ENCODE measurements at places on chromosomes 13 and 19.
A peak's percentile ranks its signal among the peaks of the same experiment; 100 is the strongest.

- no peak for DNase-seq
These were observed 63.4 kb downstream of the KDM4B start for GRCh38 chr19:5032101-5032967.

GRCh38 chr19:50952910-50953309 is at the start of gene KLK5:
Gene KLK5 (minus strand): TSS chr19:50953038. CDS start chr19:50952657, 381 bp downstream.
- DNase-seq, result no peak

DNA sequence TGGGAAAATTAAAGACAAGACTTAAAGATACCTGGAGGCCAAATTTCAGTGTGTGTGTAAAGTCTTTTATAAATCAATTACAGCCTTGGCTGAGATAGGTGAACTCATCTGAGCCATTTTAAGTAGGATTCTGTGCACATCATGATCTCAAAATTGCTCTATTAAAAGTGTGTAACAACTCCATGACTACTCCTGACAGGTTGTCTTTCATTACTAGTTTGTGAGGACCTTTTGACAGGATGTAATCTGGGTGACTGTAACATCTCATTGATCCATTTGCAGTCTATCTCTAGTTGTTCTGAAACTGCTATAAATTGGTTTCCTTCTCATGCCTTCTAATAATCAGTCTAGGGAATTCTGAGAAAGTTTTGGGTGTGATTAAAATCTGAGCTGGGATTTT is 753.3 kb downstream of the SLITRK5 start:
- no peak for DNase-seq

GRCh38 chr19:2604747-2605329 is 97.7 kb downstream of the GNG7 start:
- DNase-seq, result no peak

- no peak for DNase-seq
These were observed 6.0 kb upstream of the CYP4F12 start for GRCh38 chr19:15666883-15667282.

DNA sequence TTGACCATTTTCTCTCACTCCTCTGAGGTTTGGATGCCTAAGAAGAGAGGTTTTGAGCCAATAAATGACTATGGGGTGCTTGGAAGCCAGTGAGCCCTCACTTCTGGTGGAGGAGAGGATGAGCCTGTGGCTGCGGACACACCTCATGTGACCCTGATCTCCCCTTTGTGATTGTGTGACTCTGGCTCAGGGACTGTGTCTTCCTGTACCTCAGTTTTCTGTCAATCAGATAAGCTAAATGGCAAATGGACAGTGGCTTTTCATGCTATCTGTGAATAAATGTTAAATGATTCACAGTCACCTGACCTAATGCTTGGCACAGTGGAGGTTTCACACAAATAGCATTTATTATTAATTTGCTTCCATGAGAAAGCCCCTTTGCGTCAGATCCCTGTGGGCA is 2.7 kb downstream of the PSG8 start:
- no peak for DNase-seq

- no peak for DNase-seq
These were observed 71.9 kb downstream of the DCLK1 start for GRCh38 chr13:36059321-36059720.

- DNase-seq, result no peak
These were observed 436.7 kb downstream of the EFNB2 start for GRCh38 chr13:106098778-106099177.

DNA sequence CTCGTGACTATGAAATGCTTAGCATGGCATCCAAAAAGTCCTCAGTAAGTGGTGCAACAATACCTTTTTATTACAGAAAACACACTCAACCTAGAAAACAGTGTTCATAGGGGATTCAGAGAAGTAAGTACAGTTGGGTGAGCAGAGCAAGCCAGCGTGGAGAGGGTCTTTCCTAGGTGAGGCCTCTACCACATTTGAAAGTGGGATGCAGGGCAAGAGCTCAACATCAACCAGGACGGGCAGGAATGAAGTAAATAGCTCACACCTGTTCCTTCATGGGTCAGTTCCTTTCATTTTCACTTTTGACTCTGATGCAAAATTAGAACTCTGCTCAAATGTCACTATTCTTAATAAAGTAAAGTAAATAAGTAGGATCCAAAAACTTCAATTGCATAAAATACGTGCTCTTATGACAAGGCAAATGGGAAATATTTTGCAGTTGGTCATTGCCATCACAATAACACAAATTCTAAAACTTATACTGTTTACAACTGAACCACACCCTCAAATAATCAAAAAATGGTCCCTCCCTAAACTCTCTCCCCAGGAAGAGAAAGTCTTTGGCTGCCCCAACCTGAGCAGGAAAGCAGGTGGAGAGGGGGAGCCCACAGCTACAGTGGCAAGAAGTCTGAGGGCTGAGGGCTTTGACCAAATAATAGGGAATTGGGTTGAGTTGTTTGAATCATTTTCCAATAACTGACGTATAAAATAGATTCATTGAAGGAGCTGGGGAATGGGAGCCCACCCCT is 20.2 kb downstream of the CHAMP1 start:
- DNase-seq, result no peak

DNA sequence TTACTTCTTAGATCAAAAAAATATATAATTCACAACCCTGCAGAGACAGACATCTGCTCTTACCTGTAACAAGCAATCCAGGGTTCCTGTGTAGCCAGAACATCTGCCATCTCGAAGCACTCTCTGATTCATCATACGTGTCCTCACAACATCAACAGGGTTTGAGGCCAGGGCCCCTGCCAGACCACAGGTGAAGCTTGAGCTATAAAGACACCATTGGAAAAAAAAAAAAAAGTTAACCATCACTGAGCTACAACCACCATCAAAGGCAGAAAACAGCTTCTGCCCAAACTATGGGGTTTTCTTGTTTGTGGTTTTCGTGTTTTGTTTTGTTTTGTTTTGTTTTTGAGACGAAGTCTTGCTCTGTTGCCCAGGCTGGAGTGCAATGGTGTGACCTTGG is 19.3 kb downstream of the SLC25A30 start:
- DNase-seq, result peak; percentile 66

DNA sequence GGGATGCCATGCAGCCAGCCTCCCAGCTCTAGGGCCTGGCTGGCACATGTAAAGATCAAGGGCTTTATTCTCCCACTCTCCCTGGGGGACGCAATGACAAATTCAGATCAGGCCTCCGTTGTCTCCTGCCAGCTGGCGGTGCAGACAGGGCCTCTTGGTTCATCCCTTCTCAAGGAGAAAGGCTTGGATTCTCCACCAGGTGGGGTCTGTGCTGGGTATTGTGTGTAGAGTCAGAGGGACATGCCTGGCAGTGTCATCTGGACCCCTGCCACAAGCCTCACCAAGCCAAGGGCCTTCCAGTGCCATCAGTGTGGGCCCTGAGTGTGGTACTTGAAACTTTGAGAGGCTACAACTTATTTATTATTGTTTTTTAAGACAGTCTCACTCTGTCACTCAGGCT is 8.4 kb upstream of the PTPRS start:
- no peak for DNase-seq

DNA sequence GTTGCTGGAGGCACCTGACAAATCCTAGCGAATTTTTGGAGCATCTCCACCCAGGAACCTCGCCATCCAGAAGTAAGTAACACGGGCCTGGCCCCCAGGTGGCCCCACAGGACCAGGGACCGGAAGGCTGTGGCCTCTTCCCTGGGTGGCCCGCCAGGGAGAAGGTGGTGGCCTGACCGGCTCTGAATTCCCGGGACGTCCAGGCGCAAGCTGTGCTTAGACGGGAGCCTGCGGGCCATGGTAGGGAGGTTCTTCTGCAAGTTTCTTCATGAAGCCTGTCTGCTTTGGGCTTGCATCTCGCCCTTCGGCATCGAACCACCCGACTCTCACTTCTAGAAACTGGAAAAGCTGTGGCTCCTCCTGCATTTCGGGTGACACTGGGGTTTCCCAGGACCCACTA is 47.4 kb downstream of the KDM4B start:
- DNase-seq, result no peak

- no peak for DNase-seq
These were observed 154.7 kb upstream of the ZNF536 start for GRCh38 chr19:30217461-30217860.

DNA sequence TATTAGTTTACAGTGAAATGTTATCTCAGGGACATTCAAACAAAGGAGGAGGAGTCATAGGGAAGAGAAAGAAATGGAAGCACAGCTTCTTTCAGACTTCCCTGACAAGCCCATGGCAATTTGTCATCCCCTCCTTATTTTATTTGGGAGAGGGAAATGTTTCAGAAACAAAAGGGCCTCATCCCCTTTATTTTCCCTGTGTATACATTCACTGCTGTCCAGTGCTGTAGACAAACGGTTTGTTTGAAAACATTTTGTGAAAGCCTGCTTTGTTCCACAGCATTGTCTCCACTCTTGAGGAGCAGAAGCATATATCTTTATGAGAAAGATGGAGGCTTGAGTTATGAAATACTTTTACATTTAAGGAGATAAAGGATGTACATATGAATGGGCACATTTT is 12.3 kb downstream of the ZNF460 start:
- no peak for DNase-seq

DNA sequence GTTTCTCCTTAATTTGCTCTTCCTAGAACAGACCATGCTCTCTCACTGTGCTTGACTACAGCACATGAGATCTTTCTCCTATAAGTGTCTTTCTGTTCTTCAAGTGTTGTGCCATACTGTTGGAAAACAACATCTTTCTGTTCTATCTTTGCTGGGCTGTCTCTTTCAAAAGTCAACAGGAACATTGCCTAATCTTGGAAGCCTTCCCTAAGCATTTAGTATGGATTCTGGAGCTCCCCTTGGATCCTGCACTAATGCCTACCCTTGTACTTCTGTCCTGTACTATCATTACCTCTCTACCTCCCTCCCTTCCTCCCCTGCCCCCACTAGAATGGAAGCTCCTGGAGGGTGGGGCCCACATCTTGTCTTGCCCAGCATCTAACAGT is 26.8 kb downstream of the STARD13 start:
- no peak for DNase-seq

DNA sequence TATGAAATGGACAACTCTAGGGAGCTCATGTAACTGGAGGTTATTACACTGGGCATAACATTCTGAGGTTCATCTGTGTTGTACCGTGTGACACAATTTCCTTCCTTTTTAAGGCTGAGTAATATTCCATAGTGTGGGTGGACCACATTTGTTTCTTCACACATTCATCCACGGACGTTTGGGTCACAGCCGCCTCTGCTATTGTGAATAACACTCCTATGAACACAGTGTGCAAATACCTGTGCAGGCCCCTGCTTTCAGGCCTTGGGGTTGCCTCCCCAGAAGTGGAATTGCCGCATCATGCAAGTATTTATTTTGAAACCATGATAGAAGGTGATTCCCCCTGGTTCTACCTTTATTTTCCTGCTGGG is 63.4 kb upstream of the MCF2L start:
- no peak for DNase-seq

- DNase-seq, result no peak
These were observed 35.3 kb upstream of the MYO16 start for GRCh38 chr13:108594153-108594552.

DNA sequence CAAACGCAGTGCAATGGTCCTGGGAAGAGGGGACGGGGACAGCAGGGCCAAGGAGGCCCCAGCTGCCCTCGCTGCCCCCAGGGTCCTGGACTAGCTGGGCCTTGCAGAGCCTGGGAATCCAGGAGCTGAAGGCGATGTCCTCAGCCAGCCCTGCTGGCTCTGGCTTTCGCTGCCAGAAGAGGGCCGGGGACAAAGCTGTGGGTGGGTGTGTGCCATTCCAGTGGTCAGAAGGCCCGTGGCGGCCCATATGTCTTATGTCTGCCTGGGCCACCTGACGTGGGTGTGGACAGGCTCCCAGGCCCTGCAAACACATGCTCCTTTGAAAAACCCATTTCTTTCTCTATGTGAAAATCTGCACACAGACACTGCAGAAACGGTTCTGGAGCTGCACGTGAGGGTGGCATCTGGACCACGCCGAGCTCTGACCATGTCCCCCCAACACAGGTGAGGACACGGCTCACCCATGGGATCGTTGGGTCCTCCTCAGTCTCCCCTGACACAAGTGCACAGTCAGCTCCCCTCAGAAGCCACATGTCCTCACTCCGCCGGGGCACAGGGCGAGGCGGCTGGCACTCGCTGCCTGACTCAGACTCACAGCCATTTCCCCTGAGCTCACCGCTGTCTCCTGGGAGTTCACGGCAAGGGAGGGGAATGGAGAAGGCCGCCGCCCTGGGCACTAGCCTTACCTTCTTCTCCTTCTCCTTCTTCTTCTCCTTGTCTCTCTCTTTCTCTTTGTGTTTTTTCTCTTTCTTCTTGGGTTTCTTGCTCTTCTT is 16.9 kb downstream of the IZUMO4 start:
- DNase-seq, result no peak

DNA sequence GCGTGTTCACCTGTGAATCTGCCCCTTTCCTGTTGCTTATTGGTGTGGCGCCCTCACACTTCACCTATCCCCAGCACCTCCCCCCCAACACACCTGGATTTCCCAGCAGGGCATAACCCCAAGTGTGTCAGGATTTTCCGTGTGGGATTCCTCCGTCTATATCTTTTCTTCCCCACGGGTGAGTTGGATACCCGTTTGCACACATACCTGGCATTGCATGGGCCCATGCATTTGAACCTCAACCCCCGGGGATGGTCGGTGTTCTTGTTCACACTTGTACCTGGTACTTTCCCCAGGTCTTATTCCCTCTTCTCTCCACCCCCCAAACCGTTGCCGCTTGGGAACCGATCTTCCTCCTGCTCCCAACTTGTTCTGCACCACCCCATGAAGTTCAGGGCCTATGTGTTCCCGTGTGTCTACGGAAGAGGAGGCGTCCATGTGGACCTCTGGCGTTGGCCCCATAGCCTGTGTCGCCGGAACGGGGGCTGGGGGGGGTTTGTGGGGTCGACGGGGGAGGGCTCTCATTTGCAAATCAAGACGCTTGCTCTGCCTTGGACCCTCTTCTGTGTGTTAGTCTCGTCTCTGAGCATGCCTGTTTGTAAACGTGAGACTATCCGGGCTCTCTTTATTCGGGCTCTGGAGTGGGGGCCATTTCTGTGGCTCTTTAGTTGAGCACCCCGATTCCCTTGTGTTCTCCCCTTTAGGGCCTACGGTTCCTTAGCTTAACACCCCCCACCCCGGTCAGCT is 1.7 kb downstream of the PRR12 start:
- DNase-seq, result no peak

- peak; percentile 85 for DNase-seq
These were observed 2.7 kb upstream of the GNA15 start for GRCh38 chr19:3132971-3133792.

- DNase-seq, result no peak
These were observed 11.2 kb upstream of the F2RL3 start for GRCh38 chr19:16877581-16877980.

- DNase-seq, result peak; percentile 26
These were observed 117.4 kb downstream of the ESD start for GRCh38 chr13:46679369-46680120.

GRCh38 chr13:44004878-44005277 is 125.2 kb downstream of the LACC1 start:
- DNase-seq, result no peak

GRCh38 chr13:33172911-33173310 is 112.6 kb downstream of the STARD13 start:
- no peak for DNase-seq

- peak; percentile 11 for DNase-seq
These were observed at the start of gene TBCB for GRCh38 chr19:36115453-36116343. Gene TBCB (plus strand): TSS chr19:36115468. CDS start chr19:36115561, 93 bp downstream.

DNA sequence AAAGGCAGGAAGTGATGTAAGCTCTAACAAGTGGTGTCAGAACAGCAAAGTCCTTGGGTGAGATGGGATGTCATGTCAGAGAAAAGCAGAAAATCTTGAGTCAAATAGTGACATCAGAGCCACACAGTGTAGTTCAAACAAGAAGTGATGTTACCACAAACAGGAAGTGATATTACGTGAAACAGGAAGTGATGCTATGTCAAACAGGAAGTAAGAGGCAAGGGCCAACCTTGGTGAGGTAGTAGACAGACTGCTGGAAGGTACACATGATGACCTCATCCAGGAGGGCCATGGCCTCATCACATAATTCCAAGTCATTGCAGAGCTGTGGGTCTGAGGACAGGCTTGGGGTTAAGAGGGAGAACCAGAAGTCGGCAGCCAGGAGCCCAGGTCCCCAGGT is 7.0 kb upstream of the MAMSTR start:
- DNase-seq, result peak; percentile 59

Measured in central memory CD4-positive, alpha-beta T cell (primary cell).